ENCODE measurements at places on chromosomes 4 and X.

- no peak for DNase-seq
These were observed 73.9 kb downstream of the REELD1 start for GRCh38 chr4:146288193-146288592.

GRCh38 chr4:57504797-57505530 lies 394.8 kb upstream of the IGFBP7 start:
- DNase-seq = no peak

- DNase-seq = no peak
These were observed 77.3 kb upstream of the MSX1 start for GRCh38 chr4:4781936-4782707.

GRCh38 chr4:66501997-66502396 lies 831.7 kb upstream of the EPHA5 start:
- DNase-seq = no peak

- no peak for DNase-seq
These were observed 923.3 kb downstream of the FAT4 start for GRCh38 chr4:126238013-126238412.

- no peak for DNase-seq
These were observed 467.0 kb upstream of the DIPK2B start for GRCh38 chrX:45667666-45668065.

DNA sequence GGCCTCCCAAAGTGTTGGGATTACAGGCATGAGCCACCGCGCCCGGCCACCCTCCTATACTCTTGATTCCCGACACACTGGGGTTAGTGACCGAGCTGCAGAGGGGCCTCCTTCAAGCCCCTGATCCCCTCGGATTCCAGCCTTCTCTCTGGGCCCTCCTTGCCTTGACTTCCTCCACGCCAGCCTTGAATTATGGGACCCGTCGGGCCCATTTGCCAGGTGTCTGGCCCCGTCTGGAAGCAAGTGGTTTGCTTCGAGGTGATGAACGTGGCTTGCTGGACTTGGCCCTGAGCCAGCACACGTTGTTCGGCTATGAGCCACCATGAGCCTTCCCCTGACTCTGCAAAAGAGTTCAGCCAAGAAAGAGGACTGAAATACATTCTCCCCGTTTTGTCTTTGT lies 37.4 kb upstream of the GRPEL1 start:
- DNase-seq = no peak

- DNase-seq = no peak
These were observed 31.5 kb upstream of the ELF2 start for GRCh38 chr4:139208404-139208945.

GRCh38 chrX:104641176-104641575 lies 75.2 kb downstream of the IL1RAPL2 start:
- DNase-seq = no peak

GRCh38 chrX:45756557-45756956 lies 555.9 kb upstream of the DIPK2B start:
- no peak for DNase-seq

- no peak for DNase-seq
These were observed 37.0 kb downstream of the GALNT7 start for GRCh38 chr4:173205656-173206055.

DNA sequence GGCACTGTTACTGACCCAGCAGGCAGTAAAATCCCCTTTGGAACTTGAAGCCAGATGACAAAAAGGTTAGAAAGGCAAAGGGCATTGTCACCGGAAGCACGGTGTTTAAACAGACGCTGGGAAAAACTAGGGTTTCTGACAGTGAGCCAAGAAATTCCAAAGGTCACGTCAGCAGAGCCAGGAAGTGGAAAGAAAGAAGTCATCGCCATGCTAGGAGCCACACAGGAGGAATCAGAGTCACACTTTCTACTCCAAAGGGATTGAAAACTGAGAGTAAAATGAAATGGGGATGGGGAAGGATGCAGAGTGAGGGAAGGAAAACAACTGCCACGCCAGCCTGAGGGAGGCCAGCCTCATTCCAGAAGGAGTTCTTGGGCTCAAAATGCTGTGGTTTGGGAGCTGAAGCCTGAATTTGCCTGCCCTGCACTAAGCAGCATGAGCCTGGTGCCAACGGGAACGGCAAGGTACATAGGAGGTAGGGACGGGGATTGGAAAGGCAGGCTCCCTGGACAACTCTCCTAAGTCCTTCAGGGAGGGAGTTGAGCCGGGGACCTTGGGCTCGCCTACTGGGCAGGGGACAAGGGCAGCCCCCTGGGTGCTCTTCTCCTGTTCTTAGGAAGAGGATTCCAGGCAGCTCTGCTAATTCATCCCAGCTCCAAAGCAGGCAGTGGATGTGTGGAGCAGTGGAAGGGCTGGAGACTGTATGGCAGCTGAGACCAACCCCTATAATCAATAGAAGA lies 66.8 kb downstream of the SOWAHB start:
- DNase-seq = no peak

Data from DMS 273 treated with DMSO at 0.1 percent for 48 hours (cell line).